ENCODE measurements at places on chromosomes 1 and 21.

DNA sequence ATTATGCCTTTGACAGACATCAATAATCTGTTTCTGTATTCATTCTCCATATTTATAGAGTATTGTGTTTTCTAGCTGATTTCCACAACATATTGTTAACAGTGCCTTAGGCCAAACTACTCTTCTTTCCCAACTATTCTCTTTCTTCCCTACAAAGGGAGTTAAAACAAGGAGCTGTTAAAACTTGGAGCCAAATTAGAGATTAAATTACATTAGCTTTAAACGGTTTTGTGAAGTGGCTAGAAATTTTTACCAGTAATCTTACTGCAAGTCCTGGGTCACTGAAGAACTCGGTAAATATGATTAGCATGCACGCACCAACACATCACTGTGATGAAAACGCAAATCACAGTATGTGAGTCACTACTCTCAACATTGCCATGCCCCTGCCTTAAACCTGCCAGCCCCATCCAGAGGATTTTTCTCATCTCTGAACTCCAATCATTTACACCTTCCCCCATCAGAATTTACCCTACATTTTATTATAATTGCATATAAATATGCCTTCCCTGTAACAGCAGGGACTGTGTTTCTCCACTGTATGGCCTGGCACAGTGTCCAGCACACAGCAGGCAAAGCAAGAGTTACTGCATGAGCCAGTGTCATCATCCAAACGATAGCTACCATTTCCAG is 1.5 kb upstream of the PRDX6 start:
- DNase-seq, result no peak

GRCh38 chr1:24440436-24440835 is 24.8 kb downstream of the NIPAL3 start:
- DNase-seq, result no peak

DNA sequence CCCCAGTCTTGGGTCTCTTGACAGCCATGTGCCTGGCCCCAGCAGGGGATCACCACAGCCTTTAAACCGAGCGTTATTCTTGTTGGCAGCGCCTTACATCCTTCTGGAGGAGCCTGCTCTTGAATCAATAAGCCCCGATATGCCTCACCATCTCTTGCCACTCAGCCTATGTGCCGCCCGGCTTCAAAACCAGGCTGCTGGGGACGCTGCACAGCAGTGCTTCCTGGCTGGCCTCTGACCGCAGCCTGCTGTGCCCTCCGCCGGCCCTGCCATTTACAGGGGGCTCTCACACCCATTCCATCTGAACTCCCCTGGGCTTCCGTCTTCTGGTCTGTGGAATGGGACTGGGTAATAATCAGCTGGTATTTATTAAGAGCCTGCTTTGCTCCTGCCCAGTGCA is 3.0 kb upstream of the PEX10 start:
- no peak for DNase-seq

GRCh38 chr1:175270361-175270760 is 77.8 kb upstream of the KIAA0040 start:
- DNase-seq, result no peak

DNA sequence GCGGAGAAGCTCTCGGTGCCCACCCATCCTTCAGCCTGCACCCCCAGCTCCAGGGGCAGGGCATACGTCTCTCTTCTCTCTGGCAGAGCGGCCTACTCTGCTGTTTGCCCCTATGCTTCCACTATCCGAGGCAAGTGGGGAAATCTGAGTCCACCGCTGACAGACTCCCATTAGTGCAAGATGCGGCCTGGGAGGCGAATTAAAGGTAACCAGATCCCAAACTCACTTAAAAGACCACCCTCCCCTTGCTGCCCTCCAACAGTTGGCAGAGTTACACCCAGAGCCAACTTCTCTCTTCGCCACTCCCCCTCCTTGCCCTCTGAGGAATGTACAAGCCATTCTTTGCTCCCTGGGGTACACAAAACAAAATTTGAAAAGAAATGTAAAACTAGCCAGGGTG is 6.4 kb downstream of the FOXD3 start:
- DNase-seq, result no peak

- no peak for DNase-seq
Observed at GRCh38 chr21:25331286-25331685, 276.0 kb downstream of the MRPL39 start.

DNA sequence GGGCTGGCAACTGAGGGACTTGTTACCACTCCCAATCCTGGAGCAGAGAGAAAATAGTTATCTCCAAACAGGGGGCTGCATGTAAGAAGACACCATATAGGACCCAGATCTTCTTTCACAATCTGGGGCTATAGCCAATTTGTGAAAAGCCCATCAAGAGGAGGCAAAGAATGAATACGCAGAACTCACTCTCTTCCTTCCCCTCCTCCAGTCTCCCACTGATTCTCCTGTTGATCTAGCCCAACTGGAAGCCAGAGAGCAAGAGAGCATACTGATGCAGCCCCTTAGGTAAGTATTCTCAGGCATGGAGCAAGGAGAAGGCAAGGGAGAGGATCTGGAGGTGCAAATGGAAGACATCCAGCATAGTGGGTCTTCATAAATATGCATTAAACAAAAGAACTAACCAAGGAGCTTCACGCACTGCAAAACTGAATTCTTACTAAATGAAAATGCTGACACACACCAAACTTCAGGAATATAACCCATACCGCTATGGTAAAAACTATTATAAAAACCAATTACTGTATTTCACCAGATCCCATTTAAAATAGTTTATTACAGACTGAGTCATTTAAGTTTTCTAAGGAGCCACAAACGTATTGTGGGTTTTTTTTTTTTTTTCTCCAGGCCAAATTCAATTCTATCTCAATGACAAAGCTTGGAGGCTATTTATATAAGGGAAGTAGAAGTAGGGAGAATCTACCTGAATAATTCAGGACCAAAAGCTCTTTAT is 15.5 kb upstream of the HMGB4 start:
- DNase-seq, result no peak

- DNase-seq, result no peak
Observed at GRCh38 chr1:15808955-15809354, 1.5 kb upstream of the UQCRHL start.

DNA sequence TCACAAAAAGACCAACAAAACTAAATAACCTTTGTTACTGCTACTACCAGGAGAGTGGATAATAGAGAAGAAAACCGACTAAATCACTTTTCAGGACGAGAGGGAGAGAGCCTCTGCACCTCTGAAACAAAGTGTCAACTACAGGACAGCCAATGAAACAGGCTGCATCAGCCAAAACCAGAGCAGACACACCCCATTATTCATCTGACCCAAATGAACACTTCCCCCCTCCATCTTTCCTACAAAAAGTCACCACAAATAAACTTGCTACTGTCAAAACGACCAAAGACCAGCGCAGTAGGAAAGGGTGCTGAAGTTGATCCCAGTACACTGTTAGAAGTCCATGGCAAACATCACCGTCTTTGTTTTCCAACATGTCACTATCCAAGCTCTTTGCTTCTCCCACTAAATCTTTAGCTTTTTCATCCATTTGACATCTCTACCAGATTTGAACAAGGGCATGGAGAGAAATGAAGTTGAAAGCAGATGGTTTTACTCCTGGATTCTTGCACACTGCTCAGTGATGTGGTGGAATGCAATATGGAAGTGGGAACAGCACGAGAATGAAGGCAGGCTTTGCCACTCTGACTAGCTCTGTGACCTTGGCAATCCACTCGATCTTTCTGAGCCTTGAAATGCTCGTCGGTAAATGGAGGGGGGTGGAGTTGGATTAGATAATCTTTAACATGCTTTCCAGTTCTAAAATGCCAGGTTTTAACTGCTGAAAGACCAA is 20.5 kb downstream of the DSTYK start:
- no peak for DNase-seq

DNA sequence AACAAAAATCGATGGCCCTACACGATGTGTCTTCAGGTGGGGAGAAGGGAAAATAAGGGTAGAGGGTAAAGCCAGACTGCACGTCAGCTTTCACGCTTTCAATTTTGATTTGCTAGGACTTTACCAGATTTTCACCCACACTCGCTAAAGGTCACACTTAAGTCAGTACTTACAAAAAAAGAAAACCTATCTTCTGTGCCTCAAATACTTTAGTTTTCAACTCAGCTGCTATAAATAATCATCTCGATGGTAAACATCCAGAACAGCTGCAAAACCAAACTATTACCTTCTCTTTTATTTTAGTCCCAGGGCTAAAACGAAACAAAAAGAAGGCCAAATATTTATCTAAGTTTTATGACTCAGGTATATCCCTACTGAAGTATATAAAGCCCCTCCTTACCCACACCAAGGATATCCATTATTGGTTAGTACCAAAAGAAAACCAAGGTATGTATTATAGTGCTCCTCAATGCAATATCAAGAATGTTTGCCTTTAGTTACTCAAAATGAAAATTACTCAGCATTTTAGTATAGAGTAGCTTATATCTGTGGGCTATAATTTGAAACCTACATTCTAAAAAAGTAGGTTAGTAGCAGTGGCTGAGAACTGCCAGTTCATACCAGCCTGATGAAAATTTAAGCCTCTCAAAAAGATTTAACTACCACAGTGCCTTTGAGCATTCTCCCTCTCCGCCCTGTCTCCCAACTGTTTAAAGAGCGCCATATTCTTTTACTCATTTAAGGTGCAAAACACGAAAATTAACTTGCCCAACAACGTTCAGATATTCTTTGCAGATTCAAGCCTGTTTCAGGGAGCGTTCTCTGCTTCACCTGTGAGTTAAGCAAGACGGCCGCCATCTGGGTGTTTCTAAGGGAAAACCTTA is 1.5 kb downstream of the CSDE1 start:
- DNase-seq, result no peak

All from activated naive CD4-positive, alpha-beta T cell treated with anti-CD3 and anti-CD28 coated beads, Interleukin-2, amount 50 U/mL, for 16 hours (primary cell).